ENCODE measurements at places on chromosomes 6 and 20.

DNA sequence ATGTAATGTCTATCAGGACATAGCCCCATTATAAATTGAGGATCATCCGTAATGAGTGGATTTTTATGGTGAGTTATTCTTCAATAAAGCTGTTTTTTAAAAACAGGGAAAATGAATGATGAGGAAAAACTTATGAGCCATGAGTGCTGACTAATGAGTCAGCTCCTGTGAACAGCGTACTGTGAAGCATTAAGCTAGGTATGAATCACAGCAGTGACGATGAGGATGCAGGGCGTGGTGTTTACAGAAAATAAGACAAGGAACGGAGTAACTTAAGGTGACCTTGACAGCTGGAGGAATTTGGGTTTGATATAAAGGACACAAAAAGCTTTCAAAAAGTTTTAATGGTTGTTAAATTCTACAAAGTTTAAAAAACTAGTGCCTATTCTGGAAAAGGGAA, 96.3 kb downstream of the FOXF2 start:
- no peak for DNase-seq

GRCh38 chr6:34616227-34616585, 60.1 kb upstream of the SPDEF start:
- no peak for DNase-seq

GRCh38 chr20:43954704-43955061, 40.0 kb downstream of the TOX2 start:
- DNase-seq: no peak

DNA sequence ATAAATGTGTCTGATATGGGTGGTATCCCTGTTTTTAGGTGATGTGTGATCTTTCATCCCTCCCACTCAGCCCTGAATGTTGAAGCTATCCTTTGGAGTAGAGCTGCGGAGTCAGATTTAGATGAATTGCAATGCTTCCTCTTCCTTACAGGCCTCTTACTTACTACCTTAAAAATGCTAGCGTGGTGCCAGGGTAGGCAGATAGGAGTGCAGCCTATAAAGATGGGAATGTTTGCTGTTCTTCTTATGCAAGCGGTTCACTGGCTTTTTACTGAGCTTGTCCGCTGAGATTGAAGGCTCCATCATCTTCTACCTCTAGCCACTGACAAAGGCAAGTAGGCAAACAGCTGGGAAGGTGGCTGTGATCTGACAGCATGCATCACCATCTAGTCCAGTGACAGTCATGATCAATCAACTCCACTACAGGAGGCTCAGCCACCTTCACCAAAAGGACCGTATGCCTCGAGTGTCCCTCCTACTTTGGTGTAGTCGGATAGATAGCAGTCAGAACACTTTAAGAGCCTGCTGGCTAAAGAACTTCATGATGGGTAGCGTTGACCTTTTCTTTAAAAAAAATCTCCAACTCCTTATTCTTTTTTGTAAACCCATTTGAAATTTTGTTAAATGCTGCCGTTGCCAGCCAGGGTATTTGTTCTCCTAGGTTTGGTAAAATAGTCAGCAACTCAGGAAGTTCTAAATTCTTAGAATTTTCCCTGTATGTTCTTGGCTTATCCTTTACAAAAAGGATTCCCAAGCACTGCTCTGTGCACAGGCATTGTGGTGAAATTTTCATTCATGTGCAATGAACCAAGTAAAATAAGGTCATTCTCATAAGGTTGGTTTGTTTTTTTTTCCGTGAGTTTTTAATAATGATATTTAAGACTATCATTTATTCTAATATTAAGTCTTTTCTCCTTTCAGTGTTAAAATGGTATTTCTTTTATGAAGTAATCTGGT, 169.6 kb downstream of the MTHFD1L start:
- no peak for DNase-seq
